Stomach (tissue), 19 donors: ENCODE measurements at places on chromosomes 4 and X. TPM values are rescaled to one million over a fixed set of nuclear protein-coding genes. Genes with fewer than 3 reads are reported as not detected.
A peak's percentile ranks its signal among the peaks of the same experiment; 100 is the strongest.

GRCh38 chrX:30851449-30851848 is 37.6 kb downstream of the TAB3 start:
- H3K36me3 ChIP-seq, result peaks cover 29% of the 10 kb centered on the region
- no peak for DNase-seq
- no peak overlapping the region for H3K27ac ChIP-seq

Gene ADGRA3
- total RNA-seq, result 20.4 TPM

Gene HDX
- total RNA-seq, result 2.2 TPM

- H3K4me1 ChIP-seq, result peaks cover 46% of the 10 kb centered on the region
- no peak overlapping the region for H3K27ac ChIP-seq
- no peak overlapping the region for H3K4me3 ChIP-seq
- peaks cover 27% of the 10 kb centered on the region for H3K36me3 ChIP-seq
Measured at GRCh38 chr4:1293991-1294390, 4.3 kb downstream of the MAEA start.

Gene FAM184B
- not detected for total RNA-seq

- H3K36me3 ChIP-seq, result peaks cover 60% of the 10 kb centered on the region
- peak; percentile 36 for DNase-seq
- no peaks in the 10 kb centered on the region for H3K4me1 ChIP-seq
- H3K27ac ChIP-seq, result no peak overlapping the region
Measured at GRCh38 chr4:6875431-6875831, 34.2 kb upstream of the TBC1D14 start.

DNA sequence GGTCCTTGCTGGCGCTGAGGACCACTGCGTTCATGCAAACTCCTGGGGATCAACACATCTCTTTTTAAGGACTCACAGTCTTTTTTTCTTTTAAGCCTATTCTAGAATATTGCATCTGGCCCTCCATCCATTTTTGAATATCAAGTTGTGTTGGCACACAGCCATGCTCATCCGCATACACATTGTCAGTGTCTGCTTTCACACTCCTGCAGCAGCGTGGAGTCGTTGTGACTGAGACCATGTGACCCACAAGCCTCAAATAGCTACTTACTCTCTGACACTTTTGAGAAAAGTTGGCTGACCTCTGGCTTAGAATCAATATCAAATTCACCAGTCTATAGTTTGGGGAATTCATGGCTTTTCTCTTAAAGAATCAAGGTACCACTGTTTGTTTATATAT is 191.8 kb upstream of the S100G start:
- no peak overlapping the region for H3K27ac ChIP-seq
- DNase-seq, result no peak
- H3K36me3 ChIP-seq, result no peaks in the 10 kb centered on the region
- H3K4me1 ChIP-seq, result no peaks in the 10 kb centered on the region

GRCh38 chrX:116278826-116279225 is 108.3 kb downstream of the AGTR2 start:
- H3K4me1 ChIP-seq, result no peaks in the 10 kb centered on the region
- no peaks in the 10 kb centered on the region for H3K27me3 ChIP-seq
- H3K36me3 ChIP-seq, result no peaks in the 10 kb centered on the region
- DNase-seq, result no peak
- H3K4me3 ChIP-seq, result no peak overlapping the region
- no peak overlapping the region for H3K27ac ChIP-seq

DNA sequence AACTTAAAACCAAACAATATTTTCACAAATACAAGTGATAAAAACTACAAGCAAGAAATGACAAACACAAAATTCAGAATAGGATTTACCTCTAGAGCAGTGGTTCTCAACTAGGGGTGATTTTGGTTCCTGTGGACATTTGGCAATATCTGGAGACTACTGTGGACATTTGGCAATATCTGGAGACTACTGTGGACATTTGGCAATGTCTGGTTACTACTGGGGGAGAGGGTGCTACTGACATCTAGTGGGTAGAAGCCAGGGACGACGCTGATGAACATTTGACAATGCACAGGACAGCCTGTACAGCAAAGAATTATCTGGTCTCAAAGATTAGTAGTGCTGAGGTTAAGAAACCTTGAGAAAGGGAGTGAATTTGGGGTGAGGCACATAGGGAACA is 169.8 kb downstream of the CLCN4 start:
- no peak overlapping the region for H3K27ac ChIP-seq
- DNase-seq, result no peak
- no peaks in the 10 kb centered on the region for H3K4me1 ChIP-seq
- H3K36me3 ChIP-seq, result no peaks in the 10 kb centered on the region

- H3K4me1 ChIP-seq, result no peaks in the 10 kb centered on the region
- no peak overlapping the region for H3K27ac ChIP-seq
- no peaks in the 10 kb centered on the region for H3K36me3 ChIP-seq
- no peak for DNase-seq
- H3K4me3 ChIP-seq, result no peak overlapping the region
Measured at GRCh38 chr4:108555701-108556100, 64.7 kb upstream of the RPL34 start.

GRCh38 chr4:7377223-7377865 is 57.4 kb downstream of the PSAPL1 start:
- no peak overlapping the region for H3K27ac ChIP-seq
- no peaks in the 10 kb centered on the region for H3K36me3 ChIP-seq
- H3K27me3 ChIP-seq, result peaks cover 19% of the 10 kb centered on the region
- H3K4me1 ChIP-seq, result no peaks in the 10 kb centered on the region

Gene TRAM1L1
- not detected for total RNA-seq

Gene ASB11
- total RNA-seq, result not detected

- no peaks in the 10 kb centered on the region for H3K4me1 ChIP-seq
- no peaks in the 10 kb centered on the region for H3K27me3 ChIP-seq
- no peak for DNase-seq
- H3K27ac ChIP-seq, result no peak overlapping the region
Measured at GRCh38 chr4:10524196-10524833, 67.1 kb upstream of the ZNF518B start.

DNA sequence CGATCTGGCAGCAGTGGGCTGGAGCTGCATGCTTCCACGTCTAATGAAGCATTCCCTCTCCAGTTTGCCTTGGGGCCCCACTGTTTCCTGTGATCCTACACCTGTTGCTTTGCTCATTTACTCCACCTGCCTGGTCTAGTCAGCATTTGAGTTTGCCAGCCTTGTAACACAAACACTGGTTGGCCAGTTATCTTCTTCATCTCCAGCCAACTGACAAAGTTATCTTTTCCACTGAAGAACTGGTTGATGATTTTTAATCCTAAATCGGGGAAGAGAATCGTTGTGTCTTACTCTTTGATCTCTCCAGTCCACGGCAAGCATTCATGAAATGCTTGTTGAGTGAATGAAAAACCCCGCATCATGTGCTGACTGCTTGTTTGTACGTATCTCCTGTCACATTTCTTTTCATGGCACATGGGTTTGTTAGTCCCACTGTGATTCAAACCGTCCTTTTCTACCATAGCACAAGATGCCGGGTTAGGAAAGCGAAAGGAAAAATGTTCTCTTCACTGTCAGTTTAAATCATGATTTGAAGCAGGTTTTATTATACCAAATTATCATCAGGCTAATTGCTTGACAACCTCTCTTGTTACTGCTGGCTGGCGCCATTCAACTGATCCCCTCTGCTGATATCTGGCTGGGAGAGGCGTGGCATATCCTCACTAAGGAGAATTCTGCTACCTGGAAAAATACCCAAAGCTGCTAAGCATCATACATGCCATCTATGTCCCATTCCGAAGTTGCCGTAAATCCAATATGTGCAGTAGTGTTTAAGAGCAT is 144.8 kb downstream of the SHROOM3 start:
- no peak overlapping the region for H3K4me3 ChIP-seq
- DNase-seq, result no peak

Gene AMTN
- not detected for total RNA-seq

DNA sequence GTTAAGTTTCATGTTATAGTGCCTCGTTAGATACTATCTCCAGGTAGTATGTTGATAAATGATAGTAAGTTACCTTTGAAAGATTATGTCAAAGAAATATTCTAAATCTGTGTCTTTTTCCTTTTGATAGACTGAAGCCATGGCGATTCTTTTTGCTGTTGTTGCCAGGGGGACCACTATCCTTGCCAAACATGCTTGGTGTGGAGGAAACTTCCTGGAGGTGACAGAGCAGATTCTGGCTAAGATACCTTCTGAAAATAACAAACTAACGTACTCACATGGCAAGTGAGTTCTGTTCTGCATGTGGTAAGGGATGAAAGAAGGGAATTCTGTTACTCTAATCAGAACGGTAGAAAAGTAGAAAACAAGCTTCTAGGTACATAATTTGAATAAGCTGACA is 8.2 kb downstream of the VAMP7 start:
- no peak overlapping the region for H3K4me3 ChIP-seq
- H3K27me3 ChIP-seq, result no peaks in the 10 kb centered on the region
- DNase-seq, result no peak
- H3K4me1 ChIP-seq, result no peaks in the 10 kb centered on the region
- H3K36me3 ChIP-seq, result peaks cover 37% of the 10 kb centered on the region

DNA sequence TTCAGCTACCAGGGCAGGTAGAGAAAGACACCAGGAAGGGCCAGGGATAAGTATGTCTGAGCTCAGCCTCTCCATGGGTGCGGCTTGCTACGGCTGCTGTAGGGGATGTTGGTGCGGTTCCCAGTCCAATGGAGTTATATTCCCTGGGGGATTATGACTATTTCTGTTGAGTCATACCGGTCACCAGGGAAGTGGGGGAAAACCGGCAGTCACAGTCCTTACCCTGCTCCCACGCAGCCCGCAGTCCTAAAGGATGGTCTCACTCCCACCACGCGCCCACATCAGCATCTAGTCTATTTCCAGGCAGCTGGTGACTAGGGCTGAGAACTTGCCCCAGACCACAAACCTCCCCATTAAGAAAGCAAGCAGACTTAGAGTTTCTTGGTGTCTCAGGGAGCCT is 191.6 kb downstream of the VEGFC start:
- no peaks in the 10 kb centered on the region for H3K36me3 ChIP-seq
- H3K27me3 ChIP-seq, result no peaks in the 10 kb centered on the region
- no peak overlapping the region for H3K27ac ChIP-seq
- no peaks in the 10 kb centered on the region for H3K4me1 ChIP-seq
- H3K4me3 ChIP-seq, result no peak overlapping the region
